ENCODE measurements at places on chromosomes 11 and 22. TPM values are rescaled to one million over a fixed set of nuclear protein-coding genes. Genes with fewer than 3 reads are reported as not detected.

DNA sequence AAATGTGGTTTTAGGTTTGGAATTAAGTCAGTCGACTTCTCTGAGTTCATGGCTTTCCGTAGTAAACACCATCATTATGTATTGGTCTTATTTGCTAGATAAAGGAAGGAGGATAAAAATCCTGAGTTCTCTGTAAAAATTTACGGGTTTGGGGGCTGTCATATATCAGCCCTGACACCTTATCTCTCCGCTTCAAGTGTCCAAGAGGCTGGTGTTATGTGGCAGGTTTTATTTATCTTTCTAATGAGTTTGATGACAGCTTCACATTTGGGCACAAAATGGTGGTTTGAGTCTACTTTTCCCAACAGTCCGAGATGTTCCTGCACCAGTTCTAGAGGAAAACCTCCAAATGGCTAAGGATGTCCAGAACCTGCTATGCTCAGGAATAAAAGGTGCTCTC lies 67.3 kb upstream of the VSTM5 start:
- no peak for DNase-seq

The BAIAP2L2 gene
- total RNA-seq: 1.1 TPM

The OR8D1 gene
- total RNA-seq: not detected

GRCh38 chr11:1653541-1654387 lies 24.2 kb downstream of the KRTAP5-5 start:
- no peak for DNase-seq

The HBB gene
- 143 TPM for total RNA-seq

The OR6T1 gene
- not detected for total RNA-seq

DNA sequence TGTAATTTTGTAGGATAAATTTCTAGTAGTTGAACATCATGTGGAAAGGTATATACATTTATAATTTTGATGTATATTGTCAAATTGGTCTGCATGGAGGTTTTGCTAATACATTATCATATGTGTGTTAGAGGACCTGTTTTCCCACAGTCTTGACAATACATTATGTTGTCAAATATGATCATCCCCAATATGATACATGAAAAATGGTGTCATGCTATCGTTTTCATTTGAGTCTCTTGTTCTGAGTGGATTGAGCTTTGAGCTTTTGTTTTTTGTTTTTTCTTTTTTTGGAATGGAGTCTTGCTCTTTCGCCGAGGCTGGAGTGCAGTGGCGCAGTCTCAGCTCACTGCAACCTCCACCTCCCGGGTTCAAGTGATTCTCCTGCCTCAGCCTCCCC lies 14.1 kb upstream of the CNTF start:
- no peak for DNase-seq

DNA sequence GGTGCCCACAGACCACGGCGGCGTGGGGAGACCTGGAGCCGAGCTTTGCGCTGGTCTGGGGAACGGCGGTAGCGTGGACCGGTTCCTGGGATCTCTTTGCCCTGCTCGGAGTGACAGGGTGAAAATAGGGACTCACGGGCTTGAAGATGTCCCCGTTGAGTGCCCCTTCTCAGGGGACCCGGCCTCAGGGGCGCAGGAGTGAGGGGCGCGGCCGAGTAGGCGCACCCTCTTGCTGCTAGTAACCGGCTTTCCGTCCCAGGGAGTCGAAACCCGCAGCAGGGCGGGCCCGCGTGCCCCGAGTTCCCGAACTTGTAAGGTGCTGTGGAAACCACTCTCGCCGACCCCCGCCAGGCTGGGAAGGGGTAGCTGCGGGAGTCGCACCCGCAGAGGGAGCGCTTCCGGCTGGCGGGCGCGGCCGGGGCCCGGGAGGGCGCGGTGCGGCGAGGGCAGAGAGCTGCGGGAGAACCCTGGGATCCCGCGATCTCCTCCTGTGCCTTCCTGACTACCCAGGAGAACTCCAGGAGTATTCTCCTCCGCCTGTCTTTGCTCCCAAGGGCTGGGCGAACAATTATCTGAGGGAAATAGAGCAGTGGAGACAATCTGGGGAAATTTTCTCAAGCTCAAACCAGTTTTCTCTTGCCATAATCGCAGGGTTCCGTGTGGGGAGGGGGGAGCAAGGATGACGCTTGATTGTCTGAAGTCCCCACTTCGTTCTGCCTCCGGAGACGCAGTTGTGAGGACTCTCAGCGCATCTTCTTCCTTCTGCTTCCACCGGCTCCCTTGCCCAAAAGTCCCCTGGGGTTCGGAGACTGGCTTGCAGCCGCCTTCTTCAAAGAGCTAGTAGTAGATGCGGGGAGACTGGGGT lies 666 bp downstream of the NELL1 start:
- DNase-seq: no peak

DNA sequence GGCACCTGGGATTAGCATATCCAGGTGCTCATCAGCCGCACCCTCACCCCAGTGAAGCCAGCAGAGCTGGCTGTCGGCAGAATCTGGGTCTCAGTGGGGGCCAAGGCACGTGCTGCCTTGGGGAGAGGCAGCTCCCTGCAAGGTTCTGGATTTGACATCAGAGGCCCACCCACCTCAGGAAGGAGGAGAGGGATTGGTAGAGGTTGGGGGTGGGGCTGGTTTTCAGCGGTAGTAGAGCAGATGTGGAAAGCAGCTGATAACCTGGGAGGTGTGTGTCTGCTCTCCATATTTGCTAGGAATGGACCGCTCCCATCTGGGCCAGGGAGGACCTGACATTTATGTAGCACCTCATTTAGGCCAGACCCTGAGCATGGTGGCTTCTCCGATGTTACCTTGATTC lies 147.5 kb downstream of the GRIK4 start:
- no peak for DNase-seq

All from left lobe of liver (tissue), 2 donors.